Foreskin melanocyte (primary cell): ENCODE measurements at places on chromosomes 7 and 10.

DNA sequence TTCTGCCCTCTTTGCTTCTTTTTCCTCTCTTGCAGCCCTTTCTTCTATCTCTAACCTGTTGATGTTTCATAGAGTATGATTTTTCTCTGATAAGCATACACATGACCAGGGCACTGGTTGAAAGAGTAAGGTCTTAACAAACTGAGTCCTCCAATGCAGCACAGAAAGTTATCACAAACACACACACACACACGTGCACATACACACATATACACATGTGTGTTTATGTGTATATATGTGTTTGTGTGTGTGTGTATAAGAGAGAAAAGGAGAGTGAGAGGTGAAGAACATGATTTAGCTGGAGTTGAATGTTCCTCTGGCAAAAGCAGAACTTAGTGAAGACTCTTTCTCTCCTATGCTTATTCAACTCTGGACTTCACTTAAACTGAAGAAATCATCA lies 130.0 kb downstream of the KLF6 start:
- no peak for DNase-seq

- DNase-seq = no peak
Observed at GRCh38 chr7:2640846-2641316, 9.1 kb downstream of the TTYH3 start.

DNA sequence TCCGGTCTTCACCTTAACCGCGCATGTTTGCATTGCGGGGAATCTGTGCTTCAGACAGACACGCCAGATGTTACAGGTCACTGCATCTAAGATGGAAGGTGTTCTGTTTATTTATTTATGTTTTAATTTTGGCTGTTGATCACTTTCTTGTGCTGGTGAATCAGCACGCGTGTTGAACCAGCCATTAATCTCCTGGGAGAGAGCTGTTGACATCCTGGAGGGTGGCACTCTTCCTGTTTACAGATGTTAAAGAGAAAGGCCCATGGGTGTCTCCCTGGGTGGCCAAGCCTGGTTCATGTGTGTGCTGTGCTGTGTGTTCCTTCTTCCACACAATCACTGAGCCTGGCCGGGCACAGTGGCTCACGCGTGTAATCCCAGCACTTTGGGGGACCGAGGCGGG lies 355.3 kb downstream of the PAXIP1 start:
- no peak for DNase-seq

GRCh38 chr10:44723082-44723481 lies 188.1 kb upstream of the TMEM72 start:
- DNase-seq = no peak

- no peak for DNase-seq
Observed at GRCh38 chr10:66215920-66216319, 709.9 kb upstream of the LRRTM3 start.

DNA sequence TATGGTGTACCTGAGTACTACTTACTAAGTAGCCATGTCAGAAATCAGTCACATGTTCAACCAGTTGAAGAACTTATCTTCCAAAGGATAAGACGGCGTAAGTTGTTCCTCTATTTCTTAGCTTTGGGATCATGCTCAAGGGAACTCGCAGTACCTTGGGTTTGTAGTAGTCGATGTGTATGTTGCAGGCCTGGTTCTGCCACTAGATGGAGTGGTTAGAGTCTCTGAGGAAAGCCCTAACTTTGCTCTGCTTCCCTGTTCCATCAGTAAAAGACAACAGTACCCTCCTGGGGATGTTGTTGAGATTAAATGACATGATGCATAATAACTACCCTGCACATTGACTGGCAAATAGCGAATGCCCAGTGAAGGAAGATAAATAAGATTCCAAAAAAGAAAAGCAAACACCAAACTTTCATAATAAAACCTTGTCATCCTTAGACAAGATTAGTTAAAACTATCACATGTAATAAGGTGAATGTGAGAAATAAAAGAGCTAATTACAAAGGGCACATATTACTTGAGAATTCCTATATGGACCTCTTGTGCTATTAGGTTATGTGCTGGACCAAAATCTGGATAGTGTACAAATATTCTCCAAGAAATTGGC lies 165.9 kb downstream of the ABCA13 start:
- DNase-seq = no peak

DNA sequence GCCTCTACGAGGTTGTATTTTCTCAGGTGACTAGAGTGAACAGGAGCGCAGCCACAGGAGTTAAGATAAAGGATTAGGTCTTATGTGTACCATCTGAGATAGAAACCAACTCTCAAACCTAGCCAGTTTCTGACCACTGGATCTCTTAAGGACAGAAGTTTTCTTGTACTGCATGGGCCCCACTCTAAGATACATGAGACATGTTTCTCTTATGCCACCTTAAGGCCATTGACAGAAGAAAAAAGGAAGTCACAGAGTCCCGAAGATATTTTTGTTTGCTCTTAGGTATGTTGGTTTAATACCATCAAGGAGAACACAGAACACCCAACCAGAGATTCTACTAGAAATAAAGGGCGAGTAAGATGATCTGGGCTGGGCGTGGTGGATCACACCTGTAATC lies 335.8 kb downstream of the FRMD4A start:
- no peak for DNase-seq

GRCh38 chr7:106415433-106415832 lies 130.7 kb upstream of the NAMPT start:
- no peak for DNase-seq

- no peak for DNase-seq
Observed at GRCh38 chr10:74888962-74889661, 62.7 kb downstream of the KAT6B start.

DNA sequence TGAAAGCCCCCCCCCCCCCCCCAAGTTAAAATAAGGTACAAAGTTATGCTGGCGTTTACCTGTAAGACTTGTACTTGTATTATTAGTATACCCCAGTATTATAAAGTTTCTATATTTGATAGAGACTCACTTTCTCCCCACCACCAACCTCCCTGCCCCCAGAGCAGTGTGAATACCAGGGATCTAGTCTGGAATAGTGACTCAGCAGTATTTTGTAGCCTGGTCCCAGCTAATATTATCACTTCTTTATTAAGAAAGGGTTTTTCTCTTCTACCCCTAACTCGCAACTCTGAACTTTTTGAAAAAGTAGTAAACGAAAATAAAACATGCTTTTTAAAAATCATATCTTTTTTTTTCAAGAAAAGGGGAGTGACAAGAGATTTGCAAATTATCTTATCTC lies 26.7 kb downstream of the GLI3 start:
- DNase-seq = no peak

- DNase-seq = no peak
Observed at GRCh38 chr7:2001601-2002442, 230.9 kb downstream of the MAD1L1 start.

DNA sequence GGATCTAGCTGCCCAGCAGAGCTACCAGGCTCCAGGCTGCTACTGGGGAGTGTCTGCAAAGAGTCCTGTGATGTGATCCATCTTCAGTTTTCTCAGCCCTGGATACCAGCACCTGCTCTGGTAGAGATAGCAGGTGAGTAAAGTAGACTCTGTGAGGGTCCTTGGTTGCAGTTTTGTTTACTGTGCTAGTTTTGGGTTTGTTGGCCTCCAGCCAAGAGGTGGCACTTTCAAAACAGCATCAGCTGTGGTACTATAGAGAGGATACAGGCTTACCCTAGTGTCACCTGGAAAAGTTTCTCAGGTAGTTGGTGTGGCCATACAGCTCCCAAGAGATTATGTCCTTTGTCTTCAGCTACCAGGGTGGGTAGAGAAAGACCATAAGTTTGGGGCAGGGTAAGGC lies 56.3 kb downstream of the MTERF1 start:
- DNase-seq = no peak

DNA sequence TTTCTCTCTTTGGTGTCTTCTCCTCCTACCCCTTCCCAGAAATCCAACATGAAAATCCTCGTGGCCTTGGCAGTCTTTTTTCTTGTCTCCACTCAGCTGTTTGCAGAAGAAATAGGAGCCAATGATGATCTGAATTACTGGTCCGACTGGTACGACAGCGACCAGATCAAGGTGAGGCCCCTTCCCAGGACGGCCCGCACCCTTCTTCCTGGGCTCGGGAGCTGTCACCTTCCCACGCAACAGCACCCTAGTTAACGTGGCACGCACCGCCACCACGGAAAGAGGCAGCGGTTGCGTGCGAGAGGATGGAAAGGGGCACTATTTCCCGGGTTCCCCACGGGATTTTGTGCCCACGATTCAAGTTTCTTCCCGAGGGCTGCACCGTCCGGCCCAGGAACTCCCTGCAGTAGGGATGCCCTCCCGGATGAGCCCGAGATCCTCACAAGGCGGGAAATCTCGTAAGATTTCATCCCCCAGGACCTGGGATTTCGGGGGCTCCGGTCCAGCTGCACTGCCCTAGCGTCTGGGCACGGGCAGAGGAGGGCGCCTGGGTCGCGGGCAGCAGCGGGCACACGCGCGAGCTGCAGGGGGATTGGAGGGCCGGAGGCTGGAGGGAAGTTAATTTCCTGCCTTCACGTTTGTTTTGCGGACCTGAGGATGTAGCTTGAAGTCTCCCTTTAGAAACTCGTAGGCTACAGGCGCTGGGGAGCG lies 834 bp downstream of the TAC1 start:
- no peak for DNase-seq

DNA sequence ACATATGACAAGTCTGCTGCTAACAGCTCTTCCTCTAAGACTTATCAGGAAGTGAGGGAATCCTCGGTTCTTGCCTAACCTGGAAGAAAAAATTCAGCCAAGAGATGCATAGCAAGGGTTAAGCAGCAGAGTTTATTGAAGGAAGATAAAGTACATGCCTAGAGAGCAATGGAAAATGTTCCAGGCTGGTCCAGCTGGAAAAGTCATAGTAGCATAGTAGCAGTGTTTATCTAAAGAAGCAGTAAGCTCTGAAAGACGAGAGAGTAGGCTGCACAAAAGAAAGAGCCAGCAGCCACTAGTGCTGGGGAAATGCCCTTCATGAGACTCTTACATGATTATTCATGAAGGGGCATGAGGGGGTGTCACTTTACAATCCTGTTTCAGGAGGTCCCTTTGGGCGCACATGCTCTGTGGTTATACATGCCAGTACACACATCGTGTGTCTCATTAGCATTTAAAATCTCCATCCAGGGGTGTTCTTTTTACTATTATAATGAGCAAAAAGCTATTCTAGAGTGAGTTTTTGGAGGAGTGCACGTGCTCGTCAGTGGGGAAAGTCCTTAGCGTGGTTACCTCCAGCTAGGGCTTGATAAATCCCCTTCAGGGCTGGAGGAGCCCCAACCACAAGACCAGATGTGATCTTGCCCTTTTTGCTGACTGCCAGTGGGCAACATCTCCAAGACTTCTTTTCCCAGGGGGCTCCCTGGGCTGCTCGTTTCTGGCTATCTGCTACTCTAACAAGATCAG lies 716.1 kb downstream of the PARD3 start:
- DNase-seq = no peak

DNA sequence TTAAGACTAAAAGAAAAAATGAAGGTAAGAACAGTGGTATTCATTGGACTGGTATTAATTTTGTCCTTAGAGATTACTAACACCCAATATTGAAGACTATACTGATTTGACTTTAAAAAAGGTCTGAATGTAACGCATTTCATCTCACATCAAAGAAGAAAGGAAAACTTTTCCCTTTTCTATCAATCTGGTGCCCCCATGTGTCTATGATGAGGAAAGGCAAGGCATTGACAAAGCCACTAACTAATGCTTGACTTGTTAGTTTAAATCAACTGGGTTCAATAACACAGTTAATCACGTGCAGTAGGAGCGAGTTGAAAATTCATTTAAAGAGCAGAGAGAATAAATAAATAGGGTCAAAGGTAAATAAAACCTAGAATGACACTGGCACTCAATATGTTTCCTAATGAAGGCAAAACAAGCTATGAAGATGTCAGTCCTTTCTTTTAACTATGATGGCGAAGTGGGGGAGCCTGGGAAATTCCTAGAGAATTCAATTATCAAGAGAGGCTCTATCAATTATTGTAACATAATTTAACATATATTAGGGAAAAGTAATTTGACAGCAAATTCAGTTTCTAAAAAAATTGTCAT lies 180.9 kb downstream of the ANK3 start:
- DNase-seq = peak; percentile 32
